ENCODE measurements at places on chromosomes 12 and 14.

DNA sequence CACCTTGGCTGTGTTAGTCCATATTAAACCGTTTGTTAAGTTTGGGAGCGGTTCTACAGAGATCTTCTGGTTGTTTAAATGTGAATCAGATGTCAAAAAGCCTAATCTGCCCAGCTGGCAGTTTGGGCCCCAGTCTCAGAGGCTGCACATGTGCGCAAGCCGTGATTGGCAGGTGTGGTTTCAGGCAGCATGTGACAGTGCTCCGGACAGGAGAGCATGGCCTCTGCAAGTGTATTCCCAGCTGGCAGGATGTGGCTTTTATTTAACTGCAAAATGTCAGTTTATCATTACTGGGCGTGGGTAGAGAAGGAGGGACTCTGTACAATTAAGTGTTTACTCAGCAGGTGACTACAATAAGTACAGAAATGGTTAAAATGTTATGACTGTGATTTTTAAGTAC is 77.5 kb downstream of the PELI2 start:
- H3K4me1 ChIP-seq = peaks cover 25% of the 10 kb centered on the region
- no peaks in the 10 kb centered on the region for H3K36me3 ChIP-seq
- peak overlapping the region; percentile 55 for H3K27ac ChIP-seq
- no peaks in the 10 kb centered on the region for H3K27me3 ChIP-seq
- no peak for DNase-seq

DNA sequence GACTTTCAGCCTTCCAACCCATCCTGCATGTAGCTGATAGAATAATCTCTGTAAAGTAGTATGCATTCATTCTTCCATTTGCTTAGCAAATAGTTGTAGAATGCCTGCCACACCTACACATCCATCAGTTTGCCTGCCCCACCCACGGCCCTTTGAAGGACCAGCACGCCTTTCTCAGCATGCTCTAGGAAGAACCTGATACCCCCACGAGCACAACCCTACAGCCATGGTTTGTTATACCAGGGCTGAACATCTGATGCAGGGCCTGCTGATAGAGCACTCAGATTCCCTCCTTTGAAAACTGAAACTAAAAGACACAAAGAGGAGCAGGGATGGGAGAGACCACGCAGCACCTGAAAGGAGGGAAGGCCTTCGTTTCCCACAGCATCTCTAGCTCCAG is 205.1 kb downstream of the ANO2 start:
- H3K27me3 ChIP-seq = no peaks in the 10 kb centered on the region
- no peak for DNase-seq
- no peaks in the 10 kb centered on the region for H3K36me3 ChIP-seq

DNA sequence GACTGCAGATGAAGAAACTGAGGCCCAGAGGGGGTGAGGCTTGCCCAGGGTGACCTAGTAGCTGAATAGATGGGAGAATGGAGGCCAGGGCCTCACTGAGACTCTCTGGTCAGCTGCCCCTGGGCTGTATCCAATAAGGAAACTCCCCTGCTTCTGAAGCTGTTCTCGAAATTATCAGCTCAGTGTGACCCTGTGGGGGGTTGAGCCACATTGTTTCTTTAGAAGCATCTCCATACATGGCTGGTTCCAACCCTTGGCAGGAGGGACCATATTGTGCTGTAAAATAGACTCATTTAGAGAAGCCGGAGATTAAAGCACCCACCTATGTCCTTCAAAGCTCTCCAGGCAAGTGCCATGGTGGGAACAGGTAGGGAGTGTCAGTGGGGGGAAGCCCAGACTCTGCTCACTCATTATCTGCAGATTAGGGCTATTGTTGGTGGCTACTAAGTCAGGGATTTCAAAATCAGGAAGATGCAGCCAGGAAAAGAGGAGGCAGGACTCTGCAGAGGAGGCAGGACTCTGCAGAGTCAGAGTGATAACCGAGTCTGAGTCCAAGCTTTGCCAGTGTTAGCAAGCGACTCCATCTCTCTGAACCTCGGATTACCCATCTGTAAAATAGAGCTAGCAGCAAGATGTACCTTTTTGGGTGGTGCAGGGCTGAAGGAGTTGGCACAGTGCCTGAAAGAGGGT is 3.5 kb downstream of the SERPINA5 start:
- no peaks in the 10 kb centered on the region for H3K36me3 ChIP-seq
- H3K27me3 ChIP-seq = no peaks in the 10 kb centered on the region
- H3K4me1 ChIP-seq = peaks cover 27% of the 10 kb centered on the region
- H3K4me3 ChIP-seq = no peak overlapping the region
- peak; percentile 34 for DNase-seq

DNA sequence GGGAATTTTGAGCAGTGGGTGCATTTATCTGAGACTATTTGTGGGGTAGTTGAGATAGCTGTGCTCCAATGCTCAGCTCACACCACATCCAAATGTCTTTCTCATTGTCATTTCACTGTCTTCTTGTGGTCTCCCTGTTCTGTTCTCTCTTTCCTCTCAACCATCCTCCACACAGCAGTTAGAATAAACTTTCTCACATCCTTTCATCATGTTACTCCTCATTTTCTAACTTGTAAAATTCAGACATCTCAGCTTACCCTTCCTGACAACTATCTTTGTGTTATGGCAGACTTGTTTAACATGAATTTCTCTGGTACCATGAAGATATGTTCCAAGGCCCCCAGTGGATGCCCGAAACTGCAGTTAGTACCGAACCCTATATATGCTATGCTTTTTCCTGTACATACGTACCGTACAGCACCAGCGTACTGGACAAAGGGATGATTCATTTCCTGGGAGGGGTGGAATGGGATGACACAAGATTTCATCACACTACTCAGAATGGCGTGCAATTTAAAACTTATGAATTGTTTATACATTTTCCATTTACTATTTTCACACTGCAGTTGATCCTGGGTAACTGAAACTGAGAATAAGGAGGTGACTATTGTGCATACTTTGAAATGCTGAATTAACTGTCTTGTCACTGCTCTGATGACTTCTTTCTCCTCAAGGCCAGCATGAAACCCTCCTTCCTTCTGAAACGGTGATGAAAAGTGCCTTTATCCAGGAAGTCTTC is 177.1 kb upstream of the SLC38A2 start:
- H3K4me1 ChIP-seq = peaks cover 1% of the 10 kb centered on the region
- no peak overlapping the region for H3K27ac ChIP-seq
- no peak overlapping the region for H3K4me3 ChIP-seq
- no peaks in the 10 kb centered on the region for H3K27me3 ChIP-seq

GRCh38 chr12:44842669-44843068 is 33.4 kb downstream of the NELL2 start:
- H3K4me3 ChIP-seq = no peak overlapping the region
- H3K4me1 ChIP-seq = no peaks in the 10 kb centered on the region
- DNase-seq = no peak

GRCh38 chr14:103526914-103527248 is 2.1 kb upstream of the TRMT61A start:
- H3K27ac ChIP-seq = no peak overlapping the region
- no peak overlapping the region for H3K4me3 ChIP-seq
- peaks cover 21% of the 10 kb centered on the region for H3K4me1 ChIP-seq
- DNase-seq = no peak
- no peaks in the 10 kb centered on the region for H3K27me3 ChIP-seq

- H3K27me3 ChIP-seq = no peaks in the 10 kb centered on the region
- no peaks in the 10 kb centered on the region for H3K4me1 ChIP-seq
- H3K36me3 ChIP-seq = no peaks in the 10 kb centered on the region
- no peak overlapping the region for H3K4me3 ChIP-seq
- no peak overlapping the region for H3K27ac ChIP-seq
Measured at GRCh38 chr14:26765768-26766520, 168.1 kb upstream of the NOVA1 start.

- peak; percentile 19 for DNase-seq
- no peaks in the 10 kb centered on the region for H3K27me3 ChIP-seq
- H3K36me3 ChIP-seq = no peaks in the 10 kb centered on the region
- H3K4me3 ChIP-seq = no peak overlapping the region
- no peak overlapping the region for H3K27ac ChIP-seq
Measured at GRCh38 chr14:100868621-100869370, 34.7 kb downstream of the RTL1 start.

DNA sequence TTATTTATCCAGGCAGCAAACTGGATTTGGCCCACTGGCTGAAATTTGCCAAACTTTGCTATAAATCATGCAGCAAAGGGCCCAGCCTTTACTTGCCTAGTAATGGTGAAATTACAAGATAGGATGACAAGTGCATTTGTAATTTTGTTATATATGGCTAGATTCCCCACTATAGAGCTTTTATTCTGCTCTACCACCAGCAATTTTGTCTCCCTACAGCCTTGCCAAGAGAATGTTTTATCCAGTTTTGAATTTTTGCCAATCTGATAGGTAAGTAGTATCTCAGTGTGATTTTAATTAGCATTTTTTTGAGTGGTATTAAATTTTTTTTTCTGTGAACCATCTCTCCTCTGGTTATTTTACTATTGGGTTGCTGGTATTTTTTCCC is 161.6 kb downstream of the SLC41A2 start:
- no peaks in the 10 kb centered on the region for H3K27me3 ChIP-seq
- no peaks in the 10 kb centered on the region for H3K36me3 ChIP-seq
- no peak overlapping the region for H3K4me3 ChIP-seq
- no peak for DNase-seq

DNA sequence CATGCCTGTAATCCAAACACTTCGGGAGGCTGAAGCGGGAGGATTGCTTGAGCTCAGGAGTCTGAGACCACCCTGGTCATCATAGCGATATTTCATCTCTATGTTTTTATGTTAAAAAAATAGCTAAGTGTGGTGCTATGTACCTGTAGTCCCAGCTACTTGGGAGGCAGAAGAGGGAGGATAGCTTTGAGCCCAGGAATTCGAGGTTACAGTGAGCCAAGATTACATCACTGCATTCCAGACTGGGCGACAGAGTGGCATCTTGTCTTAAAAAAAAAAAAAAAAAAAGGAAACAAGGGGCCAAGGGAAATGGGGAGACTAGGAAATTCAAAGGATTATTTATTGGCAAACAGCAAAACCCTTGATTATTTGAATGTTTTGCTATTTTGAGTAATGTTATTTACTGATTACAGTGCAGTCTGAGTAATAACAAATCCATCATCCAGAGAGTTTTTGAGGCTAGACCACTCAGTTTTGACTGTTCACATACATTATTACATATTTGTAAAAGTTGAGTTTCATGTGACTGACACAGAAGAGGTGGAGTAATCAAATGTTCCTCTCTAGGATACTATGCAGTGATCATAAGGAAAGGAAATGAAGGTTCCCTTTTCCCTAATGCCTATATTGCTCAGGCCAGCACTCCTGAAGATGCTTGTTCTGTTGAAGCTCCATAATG is 40.8 kb downstream of the PRKCH start:
- H3K27ac ChIP-seq = no peak overlapping the region
- H3K4me3 ChIP-seq = no peak overlapping the region
- no peak for DNase-seq
- no peaks in the 10 kb centered on the region for H3K27me3 ChIP-seq
- H3K4me1 ChIP-seq = no peaks in the 10 kb centered on the region
- H3K36me3 ChIP-seq = no peaks in the 10 kb centered on the region

DNA sequence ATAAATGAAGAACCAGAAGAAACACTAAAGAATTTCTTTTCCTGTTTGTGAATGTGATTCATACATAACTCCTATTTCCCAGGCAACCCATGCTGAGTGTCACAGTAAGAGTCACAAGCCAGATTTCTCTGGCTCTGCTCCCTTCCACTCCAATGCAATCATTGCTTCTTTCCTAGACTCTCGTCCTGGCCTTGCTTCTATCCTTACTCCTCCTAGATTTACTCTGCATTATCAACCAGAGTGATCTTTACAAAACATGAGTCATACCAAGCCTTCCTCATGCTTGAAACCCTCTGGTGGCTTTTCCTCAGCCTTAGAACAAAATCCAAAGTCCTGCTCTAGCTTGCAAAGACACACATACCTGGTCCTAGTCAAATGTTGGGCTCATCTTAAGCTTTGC is 13.3 kb downstream of the IL22 start:
- no peak for DNase-seq
- peaks cover 1% of the 10 kb centered on the region for H3K4me1 ChIP-seq
- no peaks in the 10 kb centered on the region for H3K27me3 ChIP-seq
- no peaks in the 10 kb centered on the region for H3K36me3 ChIP-seq
- H3K4me3 ChIP-seq = no peak overlapping the region

DNA sequence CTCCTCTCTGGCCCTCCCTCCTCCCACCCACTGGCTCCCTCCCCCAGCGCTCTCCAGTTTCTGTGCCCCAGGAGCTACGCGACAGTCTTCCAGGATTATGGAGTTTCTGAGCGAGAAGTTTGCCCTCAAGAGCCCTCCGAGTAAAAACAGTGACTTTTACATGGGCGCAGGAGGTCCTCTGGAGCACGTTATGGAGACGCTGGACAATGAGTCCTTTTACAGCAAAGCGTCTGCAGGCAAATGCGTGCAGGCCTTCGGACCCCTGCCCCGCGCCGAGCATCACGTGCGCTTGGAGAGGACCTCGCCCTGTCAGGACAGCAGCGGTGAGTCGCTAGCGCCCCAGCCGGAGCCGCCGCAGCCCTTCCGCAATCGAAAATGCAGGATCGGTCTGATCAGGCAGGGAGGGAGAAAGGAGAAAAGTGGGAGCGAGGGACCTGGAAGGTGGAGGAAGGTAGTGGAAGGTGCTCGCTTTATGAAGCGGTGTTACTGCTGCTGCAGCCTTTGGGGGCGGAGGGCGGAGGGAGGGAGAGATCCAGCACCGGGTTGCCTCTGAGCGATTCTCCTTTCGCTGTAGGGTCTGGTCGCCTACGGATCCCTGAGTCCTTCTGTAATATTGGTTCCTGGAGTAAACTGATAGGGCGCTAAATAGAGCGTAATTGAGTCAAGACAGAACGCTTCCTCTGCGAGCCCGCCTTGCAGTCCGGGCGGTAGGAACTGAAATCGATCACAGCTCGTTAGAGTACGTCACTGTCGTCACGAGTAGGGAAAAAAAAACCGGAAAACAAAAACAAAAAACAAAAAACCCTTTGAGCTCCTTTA is at the start of gene ALX1:
TSS of gene ALX1 (plus strand) at position 56 of the 819 bp plus-strand sequence. CDS start at position 98, 42 bp downstream.
- H3K36me3 ChIP-seq = no peaks in the 10 kb centered on the region
- H3K27ac ChIP-seq = no peak within 1 kb of the TSS
- H3K27me3 ChIP-seq = no peaks in the 10 kb centered on the region
- peak within 1 kb of the TSS; percentile 38 for H3K4me3 ChIP-seq
- no peak for DNase-seq

DNA sequence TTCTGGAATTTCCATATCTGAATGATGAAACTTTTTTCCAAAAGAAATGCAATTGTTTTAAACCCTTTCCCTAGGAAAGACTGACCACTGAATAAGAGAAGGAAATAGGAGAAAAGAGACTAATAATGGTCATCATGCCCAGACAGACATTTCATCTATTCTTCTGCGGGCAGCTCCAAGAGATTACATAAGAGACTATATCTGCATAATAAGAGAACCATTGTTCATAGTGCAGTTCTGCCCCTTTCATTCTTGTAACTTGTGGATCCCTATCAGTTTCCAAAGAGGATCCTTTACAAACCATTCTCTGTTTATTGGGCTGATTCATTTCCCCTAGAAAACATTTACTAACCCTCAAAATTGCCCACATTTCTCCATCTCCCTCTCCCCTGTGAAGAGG is 197.8 kb downstream of the FSCB start:
- H3K27ac ChIP-seq = no peak overlapping the region
- no peaks in the 10 kb centered on the region for H3K36me3 ChIP-seq
- H3K27me3 ChIP-seq = no peaks in the 10 kb centered on the region
- no peak for DNase-seq
